ENCODE measurements at places on chromosomes 1 and 21. TPM values are rescaled to one million over a fixed set of nuclear protein-coding genes. Genes with fewer than 3 reads are reported as not detected.

DNA sequence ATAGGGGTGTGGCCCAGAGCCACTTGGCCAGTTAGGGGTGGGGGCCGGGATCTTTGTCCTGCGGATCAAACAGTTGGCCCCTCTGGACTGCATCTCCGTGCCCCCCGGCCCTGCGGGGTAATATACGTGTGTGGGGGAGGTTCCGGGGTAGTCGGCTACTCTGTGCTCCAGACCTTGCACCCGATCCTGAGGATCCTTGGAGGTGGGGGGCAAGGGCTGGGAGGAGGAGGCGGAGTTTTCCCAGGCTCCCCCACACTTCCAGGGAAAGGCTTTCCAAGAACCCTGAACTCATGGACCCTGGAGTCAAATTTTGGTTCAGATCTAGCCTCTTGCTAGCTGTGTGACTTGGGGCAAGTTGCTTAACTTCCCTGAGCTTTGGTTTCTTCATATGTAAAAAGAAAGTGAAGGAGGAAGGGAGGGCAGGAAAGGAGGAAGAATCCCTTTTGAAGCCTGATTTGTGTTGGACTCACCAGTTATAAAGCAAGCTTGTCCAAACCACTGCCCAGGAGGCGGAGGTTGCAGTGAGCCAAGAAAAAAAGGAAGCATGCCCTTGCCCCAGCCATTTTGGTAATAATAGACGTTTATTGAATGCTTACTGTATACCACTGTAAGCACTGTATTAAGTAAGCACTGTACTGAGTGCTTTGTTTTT is 686 bp downstream of the MIIP start:
- DNase-seq, result no peak

The MMEL1 gene
- total RNA-seq, result not detected

The LHX8 gene
- not detected for total RNA-seq

The PSRC1 gene
- total RNA-seq, result 26.5 TPM

DNA sequence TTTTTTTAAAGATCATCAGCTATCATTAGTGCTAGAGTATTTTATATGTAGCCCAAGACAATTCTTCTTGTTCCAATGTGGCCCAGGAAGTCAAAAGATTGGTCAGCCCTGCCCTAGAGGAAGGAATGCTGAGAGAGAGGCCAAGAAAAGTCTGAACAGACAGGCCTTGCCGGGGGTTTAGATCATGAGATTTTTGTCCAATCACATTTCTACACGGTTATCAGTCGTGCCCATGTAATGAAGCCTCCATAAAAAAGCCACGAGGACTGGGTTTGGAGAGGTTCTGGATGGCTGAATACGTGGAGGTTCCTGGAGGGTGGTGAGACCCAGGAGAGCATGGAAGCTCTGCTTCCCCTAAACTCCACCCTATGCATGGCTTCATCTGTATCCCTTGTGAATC is 24.3 kb upstream of the ENO1 start:
- DNase-seq, result no peak

DNA sequence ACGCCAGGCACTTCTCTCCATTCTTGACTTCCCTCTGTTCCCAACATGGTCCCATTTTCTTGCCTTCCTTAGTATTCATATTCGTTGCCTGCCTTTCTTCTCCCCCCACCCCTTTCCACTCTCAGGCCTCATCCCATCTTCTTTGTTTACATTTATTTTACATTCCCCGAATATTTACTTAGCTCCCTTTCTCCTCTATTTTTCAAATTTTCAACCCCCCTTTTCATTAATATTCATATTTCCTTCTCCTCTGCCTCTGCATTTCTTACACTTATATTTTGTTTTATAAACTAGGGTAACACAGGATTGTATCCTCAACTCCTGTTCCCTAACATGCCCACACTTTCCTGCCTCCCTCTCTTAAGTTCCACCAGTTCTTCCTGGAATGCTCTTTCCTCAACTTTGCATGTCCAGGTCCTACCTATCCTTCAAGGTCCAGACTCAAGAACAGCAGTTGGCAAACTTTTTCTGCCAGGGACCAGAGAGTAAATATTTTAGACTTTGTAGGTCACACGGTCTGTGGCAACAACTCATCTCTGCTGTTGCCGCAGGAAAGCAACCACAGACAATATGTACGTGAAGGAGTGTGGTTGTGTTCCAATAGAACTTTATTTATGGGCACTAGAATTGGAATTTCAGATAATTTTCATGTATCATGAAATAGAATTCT is 29.8 kb upstream of the A3GALT2 start:
- DNase-seq, result no peak

- DNase-seq, result no peak
Observed at GRCh38 chr1:232673256-232673655, 43.3 kb upstream of the SIPA1L2 start.

The C4BPB gene
- total RNA-seq, result 155 TPM

The SLC44A3 gene
- total RNA-seq, result 3.8 TPM

GRCh38 chr1:179055937-179056336 is 25.9 kb upstream of the TOR3A start:
- no peak for DNase-seq

- no peak for DNase-seq
Observed at GRCh38 chr21:14870853-14871149, 194.0 kb downstream of the NRIP1 start.

DNA sequence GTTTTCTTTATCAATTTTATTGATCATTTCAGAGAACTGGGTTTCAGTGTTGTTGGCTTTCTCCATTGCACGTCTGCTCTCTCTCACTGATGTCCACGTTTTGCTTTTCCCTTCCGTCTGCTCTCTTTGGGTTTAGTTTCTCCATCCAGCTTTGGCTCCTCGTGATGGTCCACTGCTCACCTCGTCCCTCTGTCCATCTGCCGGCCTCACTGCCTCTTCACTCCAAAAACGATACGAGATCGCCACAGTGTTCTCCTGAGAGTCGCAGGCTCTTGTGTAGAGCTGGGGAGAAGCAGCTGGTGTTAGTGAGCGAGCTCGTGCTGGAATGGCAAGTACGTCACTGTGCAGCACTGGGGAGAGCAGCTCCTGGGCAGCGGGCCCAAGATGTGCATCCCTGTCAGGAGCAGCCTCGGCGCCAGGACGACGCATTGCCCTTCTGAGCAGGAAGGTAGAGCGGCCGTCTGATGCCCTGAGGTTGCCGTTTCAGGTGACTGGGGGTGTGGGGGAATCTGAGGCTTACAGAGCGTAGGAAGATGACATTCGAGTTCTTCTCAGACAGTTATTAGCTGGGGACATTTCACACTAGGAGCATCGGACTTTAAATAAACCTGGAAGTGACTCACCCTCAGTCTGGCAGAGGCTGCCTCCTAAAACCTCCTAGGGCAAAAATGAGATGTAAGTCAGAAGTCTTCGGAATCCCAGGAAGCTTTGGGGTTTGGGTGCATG is 31.4 kb upstream of the PCBP3 start:
- no peak for DNase-seq

The BTBD19 gene
- total RNA-seq, result 2.7 TPM

The CNR2 gene
- total RNA-seq, result not detected

The FAM177B gene
- not detected for total RNA-seq

The RGS1 gene
- not detected for total RNA-seq

The CELA2A gene
- not detected for total RNA-seq

- DNase-seq, result no peak
Observed at GRCh38 chr1:93728480-93729131, 47.0 kb upstream of the BCAR3 start.

The TLR5 gene
- not detected for total RNA-seq
